ENCODE measurements at places on chromosomes 13 and 19.
A peak's percentile ranks its signal among the peaks of the same experiment; 100 is the strongest.

DNA sequence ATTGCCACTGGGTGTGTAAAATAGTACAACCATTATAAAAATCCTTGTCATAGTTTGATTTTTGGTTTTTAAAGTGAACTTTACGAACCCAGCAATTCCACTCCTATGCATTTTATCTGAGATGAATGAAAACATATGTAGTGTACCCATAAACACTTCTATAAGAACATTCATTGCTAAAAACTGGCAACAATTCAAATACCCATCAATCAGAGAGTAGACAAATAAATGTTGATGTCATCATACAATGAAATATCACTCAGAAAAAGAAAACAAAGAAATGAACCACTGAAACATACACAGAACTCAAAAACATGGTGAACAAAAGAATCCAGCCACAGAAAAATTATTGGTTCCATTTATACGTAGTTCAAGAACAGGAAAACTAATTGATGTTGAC is 202.3 kb downstream of the ABCC4 start:
- no peak for DNase-seq

DNA sequence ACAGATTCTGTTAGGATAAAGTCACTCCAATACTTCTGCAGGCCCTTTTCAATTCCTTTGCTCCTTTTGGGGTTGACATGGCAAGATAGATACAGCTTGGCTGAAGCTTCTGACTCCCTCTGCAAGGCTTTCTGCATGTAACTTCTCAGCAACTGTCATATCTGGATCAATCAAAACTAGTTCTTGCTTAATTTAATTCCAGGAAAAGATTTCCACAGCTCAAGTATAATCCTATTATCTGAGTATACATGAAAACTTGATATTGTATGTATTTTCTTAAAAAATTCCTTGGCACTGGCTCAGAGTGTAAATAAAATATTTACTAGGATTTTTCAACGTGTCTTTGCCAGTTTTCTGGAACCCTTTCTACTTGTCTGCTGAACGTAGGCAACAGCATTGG is 109.6 kb downstream of the STARD13 start:
- no peak for DNase-seq

- no peak for DNase-seq
Observed at GRCh38 chr13:45289936-45290563, 50.9 kb downstream of the TPT1 start.

DNA sequence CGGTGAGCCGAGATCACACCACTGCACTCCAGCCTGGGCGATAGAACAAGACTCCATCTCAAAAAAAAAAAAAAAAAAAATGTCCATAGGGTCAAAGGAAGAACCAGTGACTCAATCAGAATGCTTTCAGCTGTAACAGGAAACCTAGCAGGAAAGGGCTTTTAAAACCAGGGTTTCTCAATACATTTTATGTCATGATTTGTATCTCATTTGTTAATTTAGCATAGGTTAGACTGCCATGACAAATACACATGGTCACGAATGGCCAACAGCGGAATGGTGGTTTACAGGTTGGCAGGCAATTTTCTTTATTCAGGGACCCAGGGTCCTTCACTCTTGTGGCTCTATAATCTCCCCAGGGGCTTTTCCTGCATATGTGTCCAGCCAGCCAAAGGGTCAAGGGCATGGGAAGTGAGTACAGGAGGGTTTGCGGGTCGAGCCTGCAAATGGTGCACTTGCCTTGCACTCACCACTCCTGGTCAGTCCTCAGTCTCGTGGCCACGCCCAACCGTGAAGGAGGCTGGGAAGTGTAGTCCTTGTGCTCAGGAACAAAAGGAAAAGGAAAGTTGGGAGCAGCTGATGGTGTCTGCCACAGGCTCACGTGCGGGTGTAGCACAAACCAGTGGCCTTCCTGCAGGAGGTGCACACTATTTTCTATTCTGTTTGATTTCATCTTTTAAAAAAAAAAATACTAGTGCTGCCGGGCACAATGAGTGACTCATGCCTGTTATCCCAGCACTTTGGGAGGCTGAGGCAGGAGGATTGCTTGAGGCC is 14.8 kb downstream of the DHX34 start:
- DNase-seq: peak; percentile 97

DNA sequence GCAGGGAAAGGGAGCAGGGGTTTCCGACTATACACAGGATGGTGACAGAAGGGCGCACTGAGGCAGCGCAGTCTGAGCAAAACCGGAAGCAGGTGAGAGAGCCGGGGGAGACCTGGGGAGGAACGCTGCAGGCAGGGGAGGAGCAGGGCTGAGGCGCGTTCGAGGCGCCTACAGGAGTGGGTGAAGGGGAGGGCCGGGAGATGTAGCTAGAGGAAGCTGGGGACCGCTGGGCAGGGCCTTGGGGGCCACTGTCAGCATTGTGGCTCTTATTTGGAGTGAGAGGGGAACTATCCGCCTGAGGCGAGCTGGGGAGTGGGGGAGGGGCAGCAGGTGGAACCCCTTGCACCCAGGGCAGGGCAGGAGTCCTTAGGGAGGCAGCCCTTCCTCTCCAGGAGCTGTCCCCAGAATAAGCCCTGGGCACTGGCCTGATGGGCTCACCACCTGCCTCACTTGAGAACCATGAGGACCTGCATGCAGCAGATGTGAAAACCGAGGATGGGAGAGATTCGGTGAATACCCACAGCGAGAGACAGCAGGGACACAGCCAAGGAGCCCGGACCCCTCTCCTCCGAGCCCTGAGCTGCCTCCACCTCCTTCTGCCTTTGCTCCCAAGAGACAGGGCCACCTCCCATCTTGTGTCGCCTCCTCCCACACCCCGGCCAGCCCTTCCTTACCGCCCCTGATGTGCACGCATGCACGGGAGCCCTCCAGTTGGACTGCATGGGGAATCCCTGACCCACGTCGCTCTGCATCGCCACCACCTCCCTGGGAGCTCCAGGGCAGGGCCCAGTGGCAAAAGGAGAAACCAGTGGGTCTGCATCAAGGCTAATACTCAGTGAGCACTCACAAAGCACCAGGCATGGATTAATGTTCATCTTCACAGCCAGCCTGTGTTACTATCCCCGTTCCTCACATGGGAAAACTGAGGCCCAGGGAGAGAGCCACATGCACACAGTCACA is 10.3 kb downstream of the AKT2 start:
- no peak for DNase-seq

DNA sequence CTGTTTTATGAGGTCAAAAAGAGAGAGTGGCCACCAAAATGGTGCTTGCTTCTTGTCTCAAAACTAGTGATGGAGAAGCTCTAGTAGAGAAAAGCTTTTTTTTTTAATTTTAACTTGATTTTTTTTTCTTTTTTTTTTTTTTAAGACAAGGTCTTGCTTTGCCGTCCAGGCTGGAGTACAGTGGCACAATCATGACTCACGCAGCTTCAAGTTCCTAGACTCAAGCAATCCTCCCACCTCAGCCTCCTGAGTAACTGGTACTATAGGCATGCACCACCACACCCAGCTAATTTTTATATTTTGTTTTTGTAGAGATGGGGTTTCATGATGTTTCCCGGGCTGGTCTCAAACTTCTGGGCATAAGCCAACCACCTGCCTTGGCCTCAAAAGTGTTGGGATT is 279.0 kb downstream of the TBC1D4 start:
- DNase-seq: no peak

DNA sequence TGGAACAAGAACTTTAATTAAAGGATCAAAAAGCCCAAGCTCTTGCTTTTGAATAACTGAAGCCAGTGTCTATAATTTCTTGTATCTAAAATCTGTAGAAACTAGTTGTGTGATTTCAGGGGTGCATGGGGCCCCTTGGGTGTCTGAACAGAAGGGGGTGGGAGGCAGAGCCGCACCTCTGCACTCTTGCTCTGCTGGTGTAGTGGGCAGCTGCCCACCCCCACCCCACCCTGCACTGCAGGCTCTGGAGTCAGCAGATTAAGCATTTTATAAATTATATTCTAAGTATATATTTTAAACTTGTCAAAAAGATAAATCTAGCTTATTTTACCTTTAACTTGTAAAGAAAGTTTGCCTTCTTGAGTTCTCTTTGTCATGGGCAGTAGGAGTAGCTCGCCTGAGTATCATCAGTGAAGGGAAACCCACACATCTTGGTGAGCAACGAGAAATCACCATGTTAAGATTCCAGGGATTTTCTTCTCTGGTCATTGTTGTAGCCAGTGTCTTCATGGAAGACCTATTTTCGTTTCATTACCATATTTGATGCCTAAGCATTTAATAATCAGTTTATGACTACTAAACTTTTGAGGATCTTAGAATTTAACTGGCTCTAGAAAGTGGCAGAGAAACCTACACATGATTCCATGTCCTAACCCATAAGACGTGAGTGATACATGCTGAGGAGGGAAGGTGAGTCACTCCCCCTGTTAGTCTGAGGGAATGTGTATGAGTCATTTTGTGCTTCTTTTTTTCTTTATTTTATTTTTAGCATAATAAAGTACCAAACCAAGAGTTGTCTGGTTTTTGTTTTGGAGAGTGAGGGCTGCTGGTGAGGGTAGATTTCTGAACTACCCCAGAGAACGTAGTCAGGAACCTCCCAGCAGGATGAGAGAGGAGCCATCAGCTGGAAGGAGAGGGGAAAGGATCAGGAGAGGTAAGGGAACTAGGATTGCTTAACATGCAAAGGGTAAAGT is 7.7 kb downstream of the UBE2L5 start:
- DNase-seq: peak; percentile 82

DNA sequence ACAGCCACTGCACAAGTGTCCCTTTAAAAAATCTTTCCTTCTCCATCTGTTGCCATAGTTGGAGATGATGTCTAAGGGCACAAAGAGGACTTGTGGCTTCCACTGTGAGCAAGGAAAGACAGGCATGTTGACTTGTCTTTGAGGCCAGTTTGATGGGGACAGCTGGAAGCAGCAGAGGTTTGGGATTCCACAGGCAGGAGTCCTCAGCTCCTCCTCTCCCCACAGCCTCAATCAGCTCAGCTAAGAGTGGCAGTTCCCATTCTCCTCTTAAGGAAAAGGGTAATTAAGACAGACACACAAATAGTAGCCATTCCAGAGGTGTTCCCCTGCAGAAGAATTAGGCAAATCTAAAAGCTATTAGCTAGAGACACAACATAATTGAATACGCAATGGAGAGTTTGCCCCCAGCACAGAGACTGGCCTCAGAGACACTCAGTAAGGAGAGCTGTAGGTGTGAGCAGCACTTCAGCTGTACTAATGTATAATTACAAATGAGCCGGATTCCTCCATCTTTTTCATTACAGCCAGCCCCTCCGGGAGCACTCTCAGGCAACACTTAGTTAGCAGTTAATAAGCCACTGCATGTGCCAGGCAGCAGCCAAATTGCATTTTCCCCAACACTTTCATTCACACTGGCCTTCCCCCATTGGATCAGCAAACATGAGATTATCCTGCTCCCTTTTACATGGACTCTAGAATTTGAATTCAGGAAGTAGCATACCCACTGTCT is 434.0 kb downstream of the FOXO1 start:
- DNase-seq: no peak

DNA sequence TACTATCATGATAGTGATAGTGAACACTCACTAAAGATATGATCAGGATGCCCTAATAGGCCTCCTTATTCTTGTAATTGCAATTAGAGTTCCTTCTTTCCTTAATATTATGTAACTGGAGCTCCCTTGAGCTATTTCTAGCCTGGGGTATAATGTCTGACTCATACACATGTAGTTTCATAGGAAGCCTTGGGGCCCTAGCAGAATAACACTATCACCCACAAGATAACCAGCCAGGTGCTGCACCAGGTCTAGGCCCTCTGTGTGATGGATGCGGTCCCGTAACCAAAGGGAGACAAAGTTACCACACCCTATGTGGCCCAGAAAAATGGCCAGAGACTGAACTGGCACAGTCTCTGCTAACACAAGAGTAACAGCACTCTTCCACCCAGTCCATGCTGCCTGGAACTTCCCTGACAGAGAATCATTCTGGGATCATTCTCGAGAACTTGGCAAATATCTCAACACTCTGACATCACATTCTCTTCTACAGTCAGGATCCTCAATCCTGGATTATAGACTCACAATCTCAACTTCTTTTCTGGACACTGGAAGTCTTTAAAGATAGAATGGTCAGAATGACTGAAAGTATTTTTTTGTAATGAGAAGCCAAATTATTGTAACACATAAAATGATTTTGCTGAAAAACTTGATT is 32.6 kb upstream of the IGFL4 start:
- no peak for DNase-seq

GRCh38 chr13:112231451-112232083 is 144.6 kb upstream of the SPACA7 start:
- no peak for DNase-seq

DNA sequence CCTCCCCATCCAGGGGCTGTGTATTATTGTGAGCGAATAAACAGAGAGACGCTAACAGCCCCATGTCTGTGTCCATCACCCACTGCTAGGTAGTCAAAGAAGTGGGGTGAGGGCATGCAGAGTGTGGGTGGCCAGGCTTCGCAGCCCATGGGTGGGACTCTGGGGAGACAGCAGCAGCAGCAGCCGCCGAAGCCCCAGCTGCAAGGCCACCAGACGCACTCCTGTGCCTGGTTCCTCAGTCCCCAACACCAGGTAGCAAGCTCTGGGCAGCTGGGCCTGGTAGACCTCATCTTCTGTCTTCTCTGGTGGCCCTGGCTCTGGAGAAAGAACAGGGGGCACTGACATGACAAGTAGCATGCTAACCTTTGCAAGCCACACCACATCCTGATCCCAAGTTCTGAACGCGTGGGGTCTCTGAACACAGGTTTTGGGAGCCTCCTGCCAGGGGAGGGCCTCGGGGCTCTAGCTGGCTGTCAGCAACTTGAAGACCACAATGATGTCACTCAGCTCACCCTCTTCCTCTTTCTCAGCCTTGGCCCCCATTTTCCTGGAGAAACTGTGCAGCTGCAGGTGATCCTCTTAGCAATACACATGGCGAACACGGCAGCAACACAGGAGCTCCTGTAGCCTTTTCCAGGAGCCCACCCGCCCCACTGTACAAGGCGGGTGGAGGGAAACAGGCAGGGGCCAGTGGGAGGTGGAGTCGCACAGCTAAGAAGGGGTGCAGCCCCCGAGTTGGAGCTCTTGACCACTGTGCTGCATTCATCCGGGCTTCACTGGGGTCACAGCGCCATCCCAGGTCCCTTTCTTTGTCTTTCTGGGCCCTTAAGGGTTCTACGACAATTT is 5.8 kb downstream of the FUZ start:
- DNase-seq: peak; percentile 58

DNA sequence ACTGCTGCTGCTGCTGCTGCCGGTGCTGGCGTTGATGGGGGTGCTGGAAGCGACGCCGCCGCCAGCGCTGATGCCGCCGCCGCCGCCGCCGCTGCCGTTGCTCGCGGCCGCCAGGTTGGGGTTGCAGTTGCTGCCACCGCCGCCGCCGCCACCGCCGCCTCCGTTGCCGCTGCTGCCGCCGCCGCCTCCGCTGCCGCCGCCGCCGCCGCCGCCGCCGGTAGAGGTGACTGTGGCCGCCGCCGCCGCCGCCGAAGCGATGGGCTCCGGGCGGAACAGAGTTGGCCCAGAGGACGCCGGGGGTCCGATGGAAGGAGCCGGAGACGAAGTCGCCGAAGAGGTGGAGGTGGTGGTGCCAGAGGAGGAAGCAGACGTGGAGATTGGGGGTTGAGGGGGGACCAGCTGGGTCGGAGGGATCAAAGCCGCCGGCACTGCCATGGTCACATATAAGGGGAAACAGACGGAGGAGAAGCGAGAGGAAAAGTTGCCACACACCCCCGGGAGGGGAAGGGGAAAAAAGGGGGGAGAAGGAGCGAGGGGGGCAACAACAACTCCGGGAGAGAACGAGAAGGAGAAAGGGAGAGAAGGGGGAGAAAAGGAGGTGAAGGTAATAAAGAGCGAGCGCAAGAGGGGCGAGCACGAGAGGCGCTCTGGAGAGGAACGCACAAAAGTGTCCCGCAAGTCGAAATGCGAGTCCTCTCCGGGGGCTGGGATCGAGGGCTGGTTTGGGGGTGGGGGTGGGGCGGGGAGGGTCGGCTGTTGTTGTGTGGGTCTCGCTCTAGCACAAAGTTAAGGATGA is 471 bp downstream of the DACH1 start:
- peak; percentile 31 for DNase-seq
